ENCODE measurements at places on chromosomes 11 and 22.
A peak's percentile ranks its signal among the peaks of the same experiment; 100 is the strongest.

GRCh38 chr11:95725196-95725595 is 64.4 kb downstream of the FAM76B start:
- DNase-seq = no peak

DNA sequence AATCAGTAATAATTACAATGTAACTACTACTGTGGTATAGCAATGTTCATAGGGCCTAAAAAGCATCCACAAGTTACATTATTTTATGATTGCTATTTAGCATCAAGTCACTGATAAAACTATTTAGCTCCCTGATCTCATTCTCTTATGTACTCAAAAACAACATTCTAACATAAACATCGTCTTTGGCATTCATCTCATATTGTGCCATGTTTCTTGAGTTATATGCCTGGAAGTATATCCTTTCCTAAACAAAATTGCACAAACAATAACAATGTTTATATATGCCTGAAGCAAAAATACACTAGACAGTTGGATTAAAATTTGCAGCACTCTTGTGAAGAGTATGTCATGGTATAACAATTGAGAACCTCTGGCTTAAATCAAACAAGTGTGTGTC is 34.1 kb downstream of the HORMAD2 start:
- DNase-seq = no peak

DNA sequence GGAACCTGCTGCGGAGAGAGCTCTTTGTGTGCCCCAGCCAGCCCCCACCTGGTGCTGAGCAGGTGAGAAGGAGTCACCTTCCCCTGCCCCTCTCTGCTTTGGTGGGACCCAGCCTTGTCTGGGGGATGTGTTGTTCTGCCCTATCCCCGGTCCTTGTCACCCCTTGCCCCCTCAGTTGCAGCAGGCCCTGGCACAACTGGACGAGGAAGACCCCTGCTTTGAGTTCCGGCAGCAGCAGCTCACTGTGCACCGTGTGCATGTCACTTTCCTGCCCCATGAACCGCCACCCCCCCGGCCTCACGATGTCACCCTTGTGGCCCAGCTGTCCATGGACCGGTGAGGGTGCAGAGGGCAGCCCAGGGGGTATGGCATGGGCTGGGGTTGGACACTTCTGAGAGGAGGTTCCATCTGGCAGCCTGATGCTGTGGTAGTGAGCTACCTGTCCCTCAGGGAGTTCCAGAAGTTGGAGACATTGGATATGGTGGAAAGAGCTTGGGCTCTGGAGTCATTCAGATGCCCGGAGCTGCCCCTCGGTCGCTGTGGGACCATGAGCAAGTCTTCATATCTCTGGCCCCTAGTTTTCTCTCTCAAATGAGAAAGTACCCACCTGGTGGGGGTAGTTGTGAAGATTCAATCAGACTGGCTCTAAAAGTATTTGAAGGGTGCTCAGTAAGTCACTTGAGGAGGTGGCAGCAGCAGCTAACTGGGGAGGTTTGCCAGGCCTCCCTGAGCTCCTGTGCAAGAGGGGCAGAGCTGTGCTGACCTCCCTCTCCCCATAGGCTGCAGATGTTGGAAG is 4.3 kb downstream of the LARGE2 start:
- no peak for DNase-seq

GRCh38 chr11:2779499-2779980 is 79.7 kb upstream of the KCNQ1OT1 start:
- DNase-seq = no peak

GRCh38 chr22:31329029-31329428 is 17.1 kb downstream of the PATZ1 start:
- DNase-seq = no peak

- no peak for DNase-seq
Observed at GRCh38 chr11:8692417-8692816, 9.8 kb downstream of the RPL27A start.

GRCh38 chr11:701741-702461 is 4.1 kb upstream of the EPS8L2 start:
- no peak for DNase-seq

- DNase-seq = no peak
Observed at GRCh38 chr11:3370311-3370870, 8.6 kb downstream of the ZNF195 start.

GRCh38 chr22:41732096-41732772 is 32.9 kb downstream of the MEI1 start:
- DNase-seq = no peak

DNA sequence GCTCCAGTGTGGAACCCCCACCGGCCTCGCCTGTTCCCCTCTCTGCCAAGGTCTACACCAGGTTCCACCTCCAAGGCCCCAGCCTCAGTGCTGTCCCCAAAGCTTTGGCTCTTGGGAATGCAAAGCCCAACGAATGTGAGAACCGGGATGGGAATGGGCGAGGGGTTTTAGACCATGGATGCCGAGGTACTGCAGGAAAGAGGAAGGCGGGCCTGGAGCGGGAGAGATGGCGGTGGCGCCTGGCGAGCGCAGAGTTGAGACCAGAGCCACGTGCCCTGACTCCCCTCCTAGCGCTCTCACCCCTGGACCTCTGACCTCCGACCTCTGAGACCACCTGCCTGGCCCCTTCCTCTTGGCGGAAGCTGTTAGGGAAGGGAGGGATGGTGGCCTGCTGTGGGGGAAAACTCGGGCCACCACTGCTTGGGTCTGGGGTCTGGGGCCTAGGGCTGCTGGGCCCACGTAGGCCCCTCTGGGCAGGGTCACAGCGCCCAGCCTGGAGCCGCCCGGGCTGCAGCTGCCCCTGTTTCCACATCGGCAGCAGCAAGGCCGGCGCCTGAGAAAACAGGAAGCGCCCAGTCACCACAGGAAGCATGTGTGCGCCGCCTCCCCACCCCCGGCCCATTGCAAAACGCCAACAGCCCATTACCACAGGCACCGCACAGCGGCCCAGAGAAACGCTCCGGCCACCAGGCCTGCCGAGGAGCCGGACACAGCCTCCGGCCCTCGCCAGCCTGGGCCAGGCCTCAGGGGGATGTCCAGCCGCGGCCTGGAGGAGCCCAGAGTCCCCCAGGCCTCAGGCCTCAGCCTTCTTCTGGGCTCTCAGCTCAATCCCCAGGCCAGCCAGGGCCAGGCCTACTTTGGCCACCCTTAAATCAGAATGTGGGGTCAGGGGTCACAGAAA is 13.8 kb upstream of the SLC39A13 start:
- DNase-seq = peak; percentile 54

DNA sequence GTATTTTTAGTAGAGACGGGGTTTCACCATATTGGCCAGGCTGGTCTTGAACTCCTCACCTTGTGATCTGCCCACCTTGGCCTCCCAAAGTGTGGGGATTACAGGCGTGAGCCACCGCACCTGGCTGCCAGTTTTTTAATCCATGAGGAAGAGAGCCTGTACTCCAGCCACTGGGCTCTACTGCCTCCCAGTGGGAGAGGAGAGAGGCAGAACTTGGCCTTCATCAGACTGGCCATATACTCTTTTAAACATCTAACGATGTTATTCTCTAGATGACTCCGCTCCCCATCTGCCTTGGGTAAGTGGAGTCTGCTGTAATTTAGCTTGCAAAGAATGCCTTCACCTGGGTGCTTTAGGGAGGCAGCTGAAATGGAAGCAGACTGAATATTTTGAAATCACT is 34.6 kb downstream of the SLC6A5 start:
- DNase-seq = no peak

DNA sequence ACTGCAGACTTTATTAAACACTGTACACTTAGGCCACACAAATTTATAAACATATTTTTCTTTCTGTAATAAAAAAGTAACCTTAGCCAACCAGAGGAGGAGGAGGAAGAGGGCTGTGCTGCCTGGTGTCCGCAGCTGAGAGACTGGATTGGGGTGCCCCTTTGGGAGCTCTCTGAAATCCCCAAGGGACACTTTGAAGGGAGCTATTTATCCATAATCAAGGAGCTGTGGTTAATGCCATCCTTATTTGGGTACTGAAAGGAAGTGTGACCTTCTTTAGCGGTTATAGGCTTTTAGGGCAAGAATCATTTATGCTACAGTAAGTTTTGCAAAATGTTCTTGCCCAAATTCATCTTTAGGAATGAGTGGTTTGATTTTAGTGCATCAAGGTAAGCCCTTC is 125.8 kb downstream of the RASSF10 start:
- DNase-seq = no peak

- no peak for DNase-seq
Observed at GRCh38 chr22:43408009-43408408, 3.8 kb upstream of the MPPED1 start.

GRCh38 chr11:63621071-63621470 is 6.8 kb upstream of the PLAAT3 start:
- DNase-seq = peak; percentile 31

DNA sequence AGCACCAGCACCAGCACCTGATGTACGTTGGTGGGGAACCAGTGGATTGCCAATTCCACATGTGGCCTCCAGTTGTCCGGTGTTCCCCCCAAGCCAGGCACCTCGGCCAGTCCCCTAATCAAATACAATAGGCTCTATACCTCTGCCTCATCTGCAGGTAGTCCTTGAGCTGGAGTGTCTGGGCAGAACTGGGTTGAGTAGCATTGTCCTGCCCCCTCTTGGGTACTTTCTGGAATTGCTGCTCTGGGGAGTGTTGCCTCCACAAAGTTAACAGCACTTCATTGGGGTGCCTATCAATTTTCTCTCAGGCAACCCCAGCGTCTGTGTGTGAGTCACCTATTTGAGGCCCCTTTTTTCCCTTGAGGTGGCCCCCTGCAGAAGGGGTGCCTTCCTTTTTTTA is 413.0 kb upstream of the LARGE1 start:
- DNase-seq = no peak

DNA sequence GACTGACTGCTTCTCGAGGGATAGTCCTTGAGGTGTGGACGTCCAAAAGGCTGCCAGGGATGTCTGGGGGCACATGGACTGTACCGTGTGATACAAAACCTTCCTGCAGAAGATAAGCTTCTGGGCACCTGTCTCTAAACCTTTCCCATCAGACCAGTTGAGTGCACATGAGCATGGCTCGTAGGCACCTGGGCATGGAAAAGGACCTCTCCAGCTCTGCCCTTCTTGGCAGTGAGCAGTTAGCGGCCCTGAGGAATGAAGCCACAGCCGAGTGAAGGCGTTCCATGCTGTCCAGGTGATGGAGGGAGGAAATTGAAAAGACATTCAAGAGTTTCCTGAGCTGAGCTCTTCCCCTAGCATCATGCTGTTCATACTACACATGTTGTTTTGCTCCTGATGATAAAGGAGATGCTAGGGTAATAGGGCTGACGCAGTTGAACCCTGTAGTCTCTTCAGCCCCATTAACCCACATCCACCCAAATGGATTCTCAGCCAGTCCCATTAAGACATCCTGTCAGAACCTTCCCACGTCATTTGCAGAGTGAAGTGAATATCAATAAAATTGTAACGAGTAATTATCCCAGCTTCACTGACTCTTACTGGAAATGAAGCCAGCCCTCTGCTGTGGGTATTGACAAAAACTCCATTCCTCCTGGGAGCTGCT is 138.6 kb downstream of the KIRREL3 start:
- DNase-seq = no peak

DNA sequence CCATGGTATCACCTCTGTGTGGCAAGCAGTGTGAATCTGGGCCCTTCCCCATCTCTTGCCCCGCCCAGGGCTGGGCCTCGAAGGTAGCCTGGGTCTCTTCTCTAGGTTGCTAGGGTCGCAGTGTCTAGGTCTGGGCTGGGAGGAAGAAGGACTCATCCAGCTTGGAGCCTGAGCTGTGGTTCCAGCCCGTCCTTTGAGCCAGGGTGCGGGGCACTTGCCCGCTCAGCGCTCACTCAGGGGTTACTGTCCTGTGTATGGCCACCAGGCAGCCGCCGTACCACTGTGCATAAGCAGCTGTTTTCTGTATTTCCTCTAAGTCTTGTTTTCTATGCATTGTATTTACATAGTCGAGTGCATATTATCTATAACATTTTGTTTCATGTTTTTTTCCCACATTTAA is 160.9 kb downstream of the TBC1D22A start:
- no peak for DNase-seq

DNA sequence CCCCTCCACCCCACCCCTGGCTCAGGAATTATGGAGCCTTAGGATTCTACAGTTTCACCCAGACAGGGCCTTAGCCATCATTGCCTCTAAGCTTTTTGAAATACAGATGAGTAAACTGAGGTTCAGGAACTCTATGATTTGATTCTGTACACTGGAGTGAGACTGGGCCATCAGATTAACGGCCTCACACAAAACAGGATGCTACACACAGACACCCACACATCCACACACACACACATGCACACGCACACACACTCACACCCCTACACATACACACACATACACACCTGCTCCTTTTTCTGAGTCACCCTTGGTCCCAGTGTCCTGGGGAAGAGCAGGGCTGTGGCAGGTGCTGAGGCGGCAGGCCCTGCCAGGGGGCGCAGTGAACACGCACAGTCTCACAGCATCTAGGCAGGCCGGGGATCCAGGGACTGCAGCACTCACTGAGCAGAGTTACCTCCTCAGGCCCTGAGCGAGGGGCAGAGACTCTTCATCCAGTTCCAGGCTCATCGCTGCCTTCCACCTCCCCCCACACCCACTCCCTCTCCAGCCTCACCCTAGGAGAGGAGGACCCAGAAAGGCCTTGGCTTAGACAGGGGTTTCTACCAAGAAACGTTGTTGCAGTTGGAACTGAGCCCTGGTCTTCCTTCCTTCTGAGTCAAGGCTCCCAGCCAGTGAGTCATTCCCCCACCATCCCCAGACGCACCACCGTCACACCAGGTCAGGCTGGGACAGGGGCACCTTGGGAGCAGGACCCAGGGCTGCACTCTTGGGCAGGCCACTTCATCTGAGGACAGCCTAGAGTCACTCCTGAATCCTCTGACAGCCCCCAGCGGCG is 89.8 kb upstream of the PARVA start:
- no peak for DNase-seq

DNA sequence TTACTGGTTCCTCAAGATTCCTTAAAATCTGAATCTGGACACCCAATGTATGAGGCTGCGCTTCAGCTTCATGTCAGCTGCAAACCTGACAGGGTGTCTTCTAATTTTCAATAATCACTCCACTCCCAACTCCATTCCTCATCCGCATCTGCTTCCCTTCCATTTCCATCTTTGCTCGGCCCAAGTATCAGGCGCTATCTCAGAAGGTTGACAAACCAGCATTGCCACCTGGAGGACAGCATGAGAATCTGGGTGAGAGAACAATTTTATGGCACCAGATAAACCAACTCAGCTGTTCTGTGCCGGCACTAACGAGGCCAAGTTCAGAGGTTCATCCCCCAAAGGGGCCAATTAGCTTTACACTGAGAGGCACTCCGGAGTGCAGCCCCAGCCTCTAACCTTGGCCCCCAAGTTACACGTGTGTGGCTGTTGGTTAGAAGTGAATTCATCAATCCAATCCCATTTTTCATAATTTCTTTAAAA is 79.1 kb upstream of the LMO2 start:
- peak; percentile 81 for DNase-seq
